ENCODE measurements at places on chromosomes 16 and 17.

- no peak for DNase-seq
These were observed 153.4 kb upstream of the SDK2 start for GRCh38 chr17:73797594-73798110.

GRCh38 chr17:8753136-8753975, 5.0 kb downstream of the SPDYE4 start:
- DNase-seq: no peak

GRCh38 chr17:66557886-66558285, 255.5 kb downstream of the PRKCA start:
- no peak for DNase-seq

DNA sequence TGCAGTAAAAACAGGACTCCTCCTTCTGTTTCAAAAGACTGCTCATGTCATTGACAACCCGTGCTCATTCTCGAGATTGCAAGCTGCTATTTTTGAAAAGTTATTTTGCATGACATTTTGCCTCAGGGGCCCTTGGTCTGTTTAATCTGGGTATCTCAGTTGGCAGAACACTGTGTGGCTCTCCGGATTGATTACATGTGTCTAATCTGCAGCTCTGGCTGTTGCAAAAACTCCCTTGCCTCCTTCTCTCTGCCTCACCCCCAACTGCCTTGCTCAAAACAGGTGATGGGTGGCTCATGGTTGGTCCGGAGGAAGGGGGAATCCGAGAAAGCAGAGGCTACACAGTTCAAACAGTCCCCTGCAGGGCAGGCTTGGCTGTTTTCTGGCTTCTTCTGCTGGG, 25.3 kb downstream of the GINS3 start:
- no peak for DNase-seq

DNA sequence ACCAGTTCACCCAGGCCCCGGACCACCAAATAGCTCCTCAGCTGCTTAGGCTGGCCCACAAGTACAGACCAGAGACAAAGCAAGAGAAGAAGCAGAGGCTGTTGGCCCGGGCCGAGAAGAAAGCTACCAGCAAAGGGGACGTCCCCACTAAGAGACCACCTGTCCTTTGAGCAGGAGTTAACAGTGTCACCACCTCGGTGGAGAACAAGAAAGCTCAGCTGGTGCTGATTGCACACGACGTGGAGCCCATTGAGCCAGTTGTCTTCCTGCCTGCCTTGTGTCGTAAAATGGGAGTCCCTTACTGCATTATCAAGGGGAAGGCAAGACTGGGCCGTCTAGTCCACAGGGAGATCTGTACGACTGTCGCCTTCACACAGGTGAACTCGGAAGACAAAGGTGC, 15.4 kb downstream of the FOXF1 start:
- DNase-seq: no peak

DNA sequence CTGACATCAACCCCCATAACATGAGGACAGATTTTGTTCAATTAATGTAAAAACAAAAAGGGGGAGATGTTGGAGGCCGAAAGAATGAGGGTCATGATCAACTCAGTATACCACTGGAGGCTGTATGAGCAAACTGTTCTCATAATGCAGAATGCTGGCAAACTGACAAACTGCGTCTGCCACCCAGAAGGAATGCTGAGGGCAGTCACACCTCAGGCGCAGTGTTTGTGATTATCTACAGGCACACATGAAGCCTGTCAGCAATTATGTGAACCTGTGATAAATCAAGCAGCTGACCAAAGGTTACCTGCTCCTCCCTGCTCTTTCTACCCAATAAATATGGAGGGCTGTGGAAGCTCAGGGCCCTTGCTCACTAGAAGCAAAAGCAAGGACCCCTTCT, 27.3 kb downstream of the CD300LG start:
- DNase-seq: no peak

GRCh38 chr17:60730273-60730672, 52.6 kb downstream of the BCAS3 start:
- DNase-seq: no peak

GRCh38 chr17:82664701-82665182, 16.5 kb upstream of the WDR45B start:
- DNase-seq: no peak

GRCh38 chr16:57635266-57636097, 7.1 kb downstream of the ADGRG1 start:
- no peak for DNase-seq

- peak; percentile 78 for DNase-seq
These were observed 14.7 kb downstream of the TNS4 start for GRCh38 chr17:40486522-40487370.

DNA sequence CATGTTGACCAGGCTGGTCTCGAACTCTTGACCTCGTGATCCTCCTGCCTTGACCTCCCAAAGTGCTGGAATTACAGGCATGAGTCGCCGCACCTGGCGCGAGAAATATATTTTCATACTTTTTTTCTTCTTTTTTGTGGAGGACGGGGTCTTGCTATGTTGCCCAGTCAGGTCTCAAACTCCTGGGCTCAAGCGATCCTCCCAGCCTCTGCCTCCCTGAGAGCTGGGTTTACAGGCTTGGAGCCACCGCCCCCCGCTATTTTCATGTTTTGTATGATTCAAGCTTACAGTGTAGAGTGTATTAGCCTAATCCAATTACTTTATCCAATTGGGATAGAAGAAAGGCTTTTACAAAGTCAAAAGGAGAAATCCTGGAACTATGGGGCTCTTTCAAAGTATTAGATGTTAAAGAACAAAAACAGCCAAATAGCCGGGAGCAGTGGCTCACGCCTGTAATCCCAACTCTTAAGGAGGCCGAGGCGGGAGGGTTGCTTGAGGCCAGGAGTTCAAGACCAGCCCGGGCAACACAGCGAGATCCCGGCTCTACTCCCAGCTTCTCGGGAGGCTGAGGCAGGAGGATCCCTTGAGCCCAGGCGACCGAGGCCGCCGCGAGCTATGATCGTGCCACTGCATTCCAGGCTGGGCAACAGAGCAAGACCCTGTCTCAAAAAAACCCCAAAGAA, 1.4 kb upstream of the MAP1LC3B start:
- DNase-seq: no peak

DNA sequence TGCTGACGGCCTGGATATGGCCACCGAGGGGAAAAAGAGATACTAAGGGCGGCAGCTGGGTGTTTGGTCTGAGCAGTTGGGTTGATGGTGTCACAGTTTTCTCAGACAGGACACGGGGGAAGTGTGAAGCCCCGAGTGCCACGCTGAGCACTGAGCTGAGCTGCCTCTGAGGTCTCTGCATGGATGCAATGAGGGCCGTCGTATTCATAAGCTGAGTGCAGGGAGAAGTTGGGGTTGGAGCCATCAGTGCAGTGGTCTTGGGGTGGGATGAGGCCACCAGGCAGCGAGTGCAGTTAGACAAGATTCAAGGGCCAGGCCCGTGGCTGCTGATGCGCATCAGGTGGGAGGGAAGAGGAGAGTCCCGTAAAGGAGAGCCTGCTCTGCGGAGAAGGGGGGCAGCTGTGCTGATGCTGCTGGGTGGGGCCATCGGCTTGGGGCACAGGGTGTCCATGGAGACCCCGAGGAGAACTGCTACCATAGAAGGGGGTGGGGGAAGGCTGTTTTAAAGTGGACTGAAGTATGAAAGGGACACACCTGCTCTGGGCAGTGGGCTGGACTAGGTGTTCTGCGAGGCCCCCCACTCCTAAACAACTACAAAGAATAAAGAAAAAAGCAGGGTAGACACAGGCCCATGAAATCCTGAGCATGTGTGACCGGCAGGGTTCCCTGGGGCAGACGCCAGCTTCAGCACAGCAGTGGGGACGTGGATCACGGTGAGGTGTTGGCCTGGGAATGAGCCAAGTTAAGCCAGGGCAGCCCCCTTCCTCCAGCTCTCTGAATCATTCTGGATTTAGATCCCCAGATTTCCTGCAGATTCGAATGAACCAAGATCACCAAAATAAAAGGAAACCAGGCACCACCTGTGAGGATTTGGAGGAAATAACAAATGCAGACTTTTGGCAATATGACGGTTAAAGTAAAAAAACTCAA, 19.7 kb downstream of the IL34 start:
- DNase-seq: no peak

- DNase-seq: peak; percentile 62
These were observed 4.3 kb downstream of the CANT1 start for GRCh38 chr17:79005063-79005861.

GRCh38 chr17:63946440-63947363, 14.6 kb upstream of the CD79B start:
- peak; percentile 27 for DNase-seq

DNA sequence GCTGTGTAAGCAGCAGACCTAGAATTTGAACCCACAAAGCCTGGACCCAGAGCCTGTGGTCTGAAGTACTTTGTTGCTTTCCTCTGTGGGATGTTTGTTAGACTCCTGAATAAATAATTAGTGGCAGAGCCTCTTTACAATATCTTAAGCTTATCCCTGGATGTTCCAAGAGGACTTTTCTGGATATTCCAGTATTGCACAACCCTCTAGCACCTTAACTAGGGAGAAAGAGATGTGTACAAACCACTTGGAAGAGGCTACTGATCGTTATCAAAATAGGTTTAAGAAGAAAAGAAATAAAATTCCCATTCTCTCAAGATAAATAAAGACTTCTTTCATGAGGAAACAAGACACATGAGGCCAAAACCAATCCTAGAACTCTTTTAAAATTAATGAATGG, 632.4 kb downstream of the CDH11 start:
- no peak for DNase-seq

DNA sequence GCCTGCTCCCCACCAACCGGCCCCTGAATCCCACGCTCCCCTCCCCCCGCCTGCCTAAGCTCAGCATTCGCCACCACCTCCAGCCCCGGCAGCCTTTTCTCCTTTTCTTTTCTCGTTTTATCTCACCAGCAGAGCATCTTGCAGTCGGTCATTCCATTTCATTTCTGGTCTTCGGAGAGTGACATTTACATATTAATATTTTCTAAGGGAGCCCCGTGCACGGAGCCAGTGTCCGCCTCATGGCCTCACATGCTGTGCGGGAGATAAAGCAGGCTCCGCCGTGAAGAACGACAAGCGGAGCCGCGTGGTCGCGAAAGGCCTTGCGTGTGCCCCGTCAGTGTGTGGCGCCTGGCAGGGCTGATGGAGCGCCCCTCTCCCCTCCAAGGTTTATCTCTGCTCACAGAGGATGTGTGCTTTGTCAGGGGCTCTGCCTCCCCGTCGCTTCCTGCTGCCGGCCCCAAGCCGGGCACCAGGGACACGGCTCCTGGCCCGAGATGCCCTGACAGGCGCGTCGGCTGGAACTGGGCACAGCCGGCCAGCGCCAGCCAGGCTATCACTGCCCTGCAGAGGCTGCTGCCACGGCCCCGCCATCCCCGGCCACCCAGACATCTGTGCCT, 95.5 kb upstream of the GSE1 start:
- no peak for DNase-seq

GRCh38 chr17:83098241-83099085, 19.1 kb downstream of the METRNL start:
- DNase-seq: no peak

DNA sequence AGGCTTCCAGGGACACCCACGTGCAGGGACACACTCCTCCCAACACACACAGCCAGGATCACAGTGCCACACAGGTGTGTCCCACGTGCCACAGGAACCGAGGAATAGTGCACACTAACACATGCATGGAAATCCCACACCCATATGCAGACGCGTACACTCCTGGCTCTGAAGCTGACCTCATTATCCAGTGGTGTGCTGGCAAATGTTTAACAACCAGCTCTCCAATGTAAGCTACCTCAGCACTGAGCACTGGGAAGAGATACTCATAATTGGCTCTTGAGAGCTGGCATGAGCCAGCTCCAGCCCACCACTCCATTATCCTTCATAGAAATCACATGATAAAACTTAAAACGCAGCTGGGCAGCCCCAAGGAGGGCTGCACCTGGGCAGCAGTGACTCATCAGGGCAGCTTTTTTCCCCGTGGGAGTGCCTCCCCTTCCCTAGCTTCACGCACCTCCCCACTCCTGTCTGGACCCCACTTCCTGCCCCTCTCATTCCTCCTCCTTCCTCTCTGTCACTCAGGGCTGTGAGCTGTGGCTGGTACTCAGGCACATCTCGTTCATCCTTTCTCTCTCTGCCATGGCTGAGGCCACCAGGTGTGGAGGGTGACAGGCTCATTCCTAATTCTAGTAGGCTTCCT, 14.9 kb upstream of the TBX21 start:
- DNase-seq: peak; percentile 22
